Right lung (tissue), 10 donors: ENCODE measurements at places on chromosomes 4 and X.

- no peak for DNase-seq
Observed at GRCh38 chr4:142845293-142846107, 601 bp downstream of the INPP4B start.

DNA sequence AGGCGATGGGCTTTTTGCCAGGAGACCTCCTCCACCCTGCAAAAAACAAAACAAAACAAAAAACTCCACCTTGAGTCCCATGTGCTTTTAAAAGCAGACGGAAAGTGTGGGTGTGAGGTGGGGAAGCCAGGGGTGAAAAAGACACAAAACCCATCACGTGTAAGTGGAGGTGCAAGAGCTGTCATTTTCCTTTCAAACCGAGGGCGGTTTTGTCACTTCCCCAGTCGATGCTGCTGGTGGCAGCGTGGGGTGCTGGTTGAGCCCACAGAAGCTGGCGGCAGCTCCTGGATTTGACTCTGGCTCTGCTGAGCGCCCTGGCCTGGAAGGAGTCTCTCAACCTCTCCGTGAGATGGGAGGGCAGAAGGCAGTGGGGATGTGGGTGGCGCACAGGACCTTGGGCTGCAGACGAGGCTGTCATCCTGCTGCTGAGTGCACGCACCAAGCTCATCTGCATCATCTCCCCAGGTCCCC, 110.0 kb downstream of the PSAPL1 start:
- no peak for DNase-seq

- DNase-seq: no peak
Observed at GRCh38 chr4:16104520-16104919, 20.7 kb upstream of the PROM1 start.

DNA sequence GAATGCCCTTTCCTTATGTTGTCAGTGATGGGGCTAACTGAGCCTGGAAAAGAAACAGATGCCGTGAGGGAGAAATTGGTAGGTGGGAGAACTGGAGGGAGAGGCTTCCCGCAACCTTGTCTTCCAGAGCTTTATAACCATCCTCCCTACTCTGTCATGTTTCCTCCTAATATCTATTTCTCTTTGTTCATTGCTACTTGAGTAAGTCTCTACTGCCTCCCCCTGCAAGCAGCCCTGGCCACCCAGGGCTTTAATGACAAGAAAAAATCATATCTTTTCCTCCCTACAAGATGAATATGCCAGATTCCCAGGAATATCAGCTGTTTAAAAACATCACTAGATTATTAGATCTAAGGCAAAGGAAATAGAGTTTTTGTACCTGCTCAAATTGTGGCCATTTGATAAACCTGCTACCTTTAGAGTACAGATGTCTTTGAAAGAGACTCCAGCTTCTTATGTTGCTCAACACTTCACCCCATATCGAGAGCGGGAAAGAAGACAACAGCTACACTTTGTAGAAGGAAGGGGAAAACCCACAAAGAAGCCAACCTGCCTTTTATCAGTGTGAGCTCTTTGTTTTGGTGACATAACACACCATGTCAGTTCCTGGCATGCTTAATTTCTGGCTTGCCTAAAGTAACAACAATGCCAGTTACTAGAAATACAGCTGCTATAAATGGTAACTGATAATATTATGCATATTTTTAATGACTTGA, 186.6 kb upstream of the LEF1 start:
- DNase-seq: no peak

GRCh38 chr4:71872767-71873415, 89.0 kb upstream of the GC start:
- no peak for DNase-seq

DNA sequence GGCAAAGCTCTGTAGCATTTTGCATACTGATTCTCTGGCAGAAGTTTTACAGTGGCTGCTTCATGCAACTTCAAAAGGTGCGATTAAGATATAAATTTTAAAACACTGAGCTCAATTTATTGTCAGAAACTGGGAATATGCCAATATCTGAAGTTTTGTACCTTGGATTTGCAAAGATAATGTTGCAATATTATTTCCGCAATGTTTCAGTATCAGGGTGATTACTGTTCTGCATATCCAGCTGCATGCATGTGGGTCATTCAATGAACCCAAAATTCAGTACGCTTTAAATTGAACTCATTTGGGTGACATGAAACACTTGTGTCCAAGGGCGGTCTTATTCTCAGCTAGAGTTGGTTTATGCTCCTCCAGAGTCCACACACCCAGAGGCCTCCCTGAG, 26.2 kb downstream of the TRMT10A start:
- DNase-seq: no peak
